ENCODE measurements at places on chromosomes 12 and 14.

DNA sequence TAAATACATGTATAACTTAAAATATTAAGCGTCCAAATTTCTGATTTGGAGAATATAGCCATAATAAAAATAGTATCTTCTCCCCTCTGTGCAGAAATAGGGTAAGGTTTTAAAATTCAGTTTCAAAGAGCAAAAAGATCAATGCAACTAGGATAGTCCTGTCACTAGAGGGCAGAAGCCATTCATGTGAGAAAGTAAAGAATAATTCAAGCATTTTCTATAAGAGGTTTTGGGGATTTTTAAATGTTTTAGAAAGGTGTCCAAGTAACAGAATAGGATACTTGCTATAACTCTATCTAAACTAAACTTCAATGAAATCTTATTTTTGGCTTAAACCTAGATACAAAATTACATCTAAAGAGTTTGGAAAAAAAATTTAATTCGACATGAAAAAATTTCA, 50.3 kb downstream of the ADAMTS20 start:
- DNase-seq = peak; percentile 49

- DNase-seq = peak; percentile 73
These were observed 185.7 kb upstream of the GRIN2B start for GRCh38 chr12:14167005-14167628.

DNA sequence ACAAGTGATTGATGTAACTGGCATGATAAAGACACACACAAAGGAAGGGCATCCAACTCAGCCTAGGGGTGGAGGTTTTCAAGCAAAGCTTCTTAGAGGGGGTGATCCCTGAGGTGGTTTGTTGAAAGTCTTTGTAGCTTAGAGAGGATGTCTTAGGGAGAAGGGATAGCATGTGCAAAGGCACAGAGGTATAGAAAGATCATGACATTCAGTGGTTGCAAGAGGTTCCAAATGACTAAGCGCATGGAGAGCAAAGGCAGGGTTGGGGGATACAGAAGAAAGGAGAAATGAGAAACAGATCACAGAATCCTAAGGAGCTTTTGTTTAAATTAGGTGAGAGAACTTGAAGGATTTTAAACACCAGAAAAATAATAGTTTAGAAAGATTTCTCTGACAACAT, 5.2 kb upstream of the CCT2 start:
- DNase-seq = no peak

GRCh38 chr12:131087302-131087818, 133.7 kb downstream of the ADGRD1 start:
- no peak for DNase-seq

DNA sequence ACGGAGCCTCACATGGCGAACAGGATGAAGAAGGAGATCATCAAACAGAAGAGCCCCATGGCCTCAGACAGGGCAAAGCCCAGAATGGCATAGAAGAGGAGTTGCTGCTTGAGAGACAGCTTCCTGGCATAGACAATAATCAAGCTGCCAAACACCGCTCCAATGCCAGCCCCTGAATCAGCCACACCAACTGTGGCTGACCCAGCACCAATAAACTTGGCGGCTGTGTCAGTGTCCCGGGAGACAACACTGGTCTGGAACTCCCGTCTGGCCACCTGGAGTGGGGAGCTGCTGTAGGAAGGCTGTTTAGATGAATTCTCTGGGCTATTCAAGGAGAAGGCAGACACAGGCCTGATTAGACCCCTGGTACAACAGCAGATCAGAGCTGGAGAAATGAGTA, 100.1 kb downstream of the HEATR5A start:
- DNase-seq = no peak

- DNase-seq = no peak
These were observed 165.8 kb downstream of the ESRRB start for GRCh38 chr14:76541594-76542219.

- no peak for DNase-seq
These were observed 79.0 kb downstream of the PITPNM2 start for GRCh38 chr12:123071857-123072256.

DNA sequence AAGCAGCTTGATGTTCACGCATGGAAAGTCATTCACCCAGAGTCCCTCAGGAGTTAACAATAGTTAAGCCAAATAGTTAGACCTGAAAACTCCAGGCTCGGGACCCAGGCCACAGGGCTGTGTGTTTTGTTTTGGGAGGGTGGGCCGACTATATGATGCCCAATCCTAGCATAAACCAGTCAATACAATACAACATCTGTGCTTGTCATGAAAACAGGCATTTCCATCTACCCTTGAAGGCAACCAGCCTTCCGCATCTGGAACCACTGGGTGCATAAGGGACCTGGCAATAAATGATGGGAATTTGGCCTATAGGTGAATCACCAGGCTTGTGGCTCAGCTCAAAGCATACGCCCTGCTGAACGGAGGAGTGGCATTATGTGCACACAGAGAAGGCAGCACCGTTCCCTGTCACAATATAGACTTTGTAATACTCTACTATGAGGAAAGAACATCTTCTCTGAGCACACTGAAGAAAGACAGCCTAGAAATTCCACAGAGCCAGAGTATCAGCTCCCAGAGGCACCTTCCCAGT, 91.0 kb upstream of the FOXN3 start:
- no peak for DNase-seq

- no peak for DNase-seq
These were observed 194.9 kb downstream of the PAH start for GRCh38 chr12:102722147-102722546.

GRCh38 chr14:81286574-81287370, 66.0 kb upstream of the GTF2A1 start:
- no peak for DNase-seq

DNA sequence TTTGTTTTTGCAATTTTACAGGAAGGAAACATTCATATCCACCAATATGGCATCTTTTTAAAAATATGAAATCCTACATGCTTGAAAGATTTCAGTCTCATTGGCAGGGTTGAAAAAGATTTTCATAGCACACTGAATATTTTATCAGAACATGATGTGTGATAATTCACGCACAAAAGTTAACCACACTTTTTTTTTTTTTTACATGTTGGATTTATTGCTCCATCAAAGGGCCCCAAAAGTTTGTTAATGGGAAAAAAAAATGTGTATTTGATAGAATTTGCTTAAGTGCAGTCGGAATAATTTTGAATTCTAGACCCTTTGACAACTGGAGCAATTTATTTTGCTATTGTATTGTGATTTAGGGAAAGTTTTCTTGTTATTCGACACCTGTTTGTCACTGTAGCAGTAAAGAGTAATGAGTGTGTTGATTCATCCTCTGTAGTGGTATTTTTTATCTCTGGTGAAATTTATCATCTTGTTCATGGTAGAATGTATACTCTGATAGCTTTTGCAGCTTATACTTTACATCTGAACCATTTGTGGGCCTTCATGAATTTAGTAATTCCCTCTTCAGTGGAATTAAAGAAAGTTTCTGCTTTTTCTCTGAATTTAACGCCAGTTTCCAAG, 1.1 kb downstream of the EML1 start:
- no peak for DNase-seq

DNA sequence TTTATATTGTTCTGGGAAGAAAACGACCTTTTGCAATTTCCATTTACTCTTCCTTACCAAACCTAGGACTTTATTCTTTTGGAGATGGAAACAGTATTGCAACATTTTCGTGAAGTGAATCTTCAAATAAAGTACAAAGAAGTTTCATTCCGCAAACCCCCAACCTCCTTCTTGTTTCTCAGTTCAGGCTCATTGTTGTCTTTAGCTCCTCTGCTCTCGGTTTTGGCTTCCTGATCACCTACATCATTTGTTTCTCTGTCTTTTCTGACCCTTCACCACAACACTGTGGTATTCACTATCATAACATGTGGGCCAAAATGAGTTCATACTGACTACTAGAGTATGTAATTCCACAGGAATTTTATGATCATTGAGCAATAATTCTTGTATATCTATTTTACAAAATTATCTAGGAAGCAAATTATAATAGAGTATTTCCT, 266.8 kb downstream of the ADAMTS20 start:
- DNase-seq = no peak

DNA sequence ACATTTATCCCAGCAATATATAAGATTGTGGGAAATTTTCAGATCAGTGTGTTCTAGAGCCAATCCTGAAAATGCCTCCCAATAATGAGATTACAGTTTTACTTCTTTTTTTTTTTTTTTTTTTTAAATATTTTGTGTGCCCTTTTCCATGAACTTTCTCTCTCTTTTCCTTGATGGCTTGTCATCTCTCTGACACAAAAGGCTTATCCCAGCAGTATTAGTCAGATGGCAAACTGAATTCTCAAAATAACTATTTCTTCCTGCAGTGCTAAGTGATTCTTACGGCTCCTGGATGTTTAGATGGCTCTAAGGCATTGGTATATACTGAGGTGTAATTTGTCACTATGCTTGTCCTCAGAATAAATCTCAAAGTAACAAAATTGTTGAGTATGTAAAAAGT, 86.7 kb downstream of the LRP6 start:
- DNase-seq = no peak

- no peak for DNase-seq
These were observed 295.4 kb downstream of the FSCB start for GRCh38 chr14:44211718-44212117.
